ENCODE measurements at places on chromosomes 1 and 21.

DNA sequence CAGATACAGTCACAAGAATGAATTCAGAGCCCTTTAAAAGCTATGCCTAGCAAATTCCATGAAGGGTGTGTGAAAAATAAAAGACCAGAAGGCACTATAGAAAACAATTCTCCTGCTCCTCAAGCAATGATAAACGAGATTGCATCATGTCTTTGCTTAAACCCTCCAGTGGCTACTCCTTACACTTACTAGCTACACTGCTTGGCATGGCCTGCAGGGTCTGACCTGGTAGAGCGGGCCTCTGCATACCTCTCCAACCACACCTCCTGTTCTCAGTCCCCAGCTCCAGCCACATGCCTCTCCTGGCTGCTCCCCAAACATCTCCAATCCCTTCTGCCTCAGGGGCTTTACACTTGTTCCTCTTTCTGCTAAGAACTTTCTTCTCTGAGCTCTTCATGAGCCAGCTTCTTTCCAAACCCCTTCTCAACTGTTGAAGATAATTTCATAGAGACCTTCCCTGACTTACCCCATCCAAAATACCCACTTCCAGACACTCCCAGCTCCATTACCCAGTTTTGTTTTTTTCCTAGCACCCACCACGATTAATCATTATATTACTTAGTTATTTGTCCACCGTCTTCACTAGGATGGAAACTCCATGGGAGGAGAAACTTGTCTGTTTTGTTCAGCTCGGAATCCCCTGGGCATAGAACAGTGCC, 11.2 kb upstream of the CREG1 start:
- DNase-seq = no peak

DNA sequence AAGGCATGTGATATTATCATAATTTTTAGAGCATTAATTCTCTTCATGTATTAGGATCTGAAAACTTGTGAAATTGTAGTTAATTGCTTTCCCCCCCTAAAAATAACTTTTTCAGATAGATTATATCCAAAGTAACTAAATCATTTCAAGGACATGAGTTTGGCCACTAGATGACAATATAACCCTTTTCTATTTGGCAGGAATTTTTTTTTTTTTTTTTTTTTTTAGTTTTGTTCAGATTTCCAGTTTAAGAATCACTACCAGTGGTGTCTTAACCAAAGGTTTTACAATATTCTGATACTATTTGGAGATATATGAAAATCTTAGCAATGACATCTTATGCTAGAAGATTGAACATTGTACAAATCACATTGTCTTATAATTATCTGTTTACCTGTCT, 370.8 kb downstream of the AMY1C start:
- no peak for DNase-seq

DNA sequence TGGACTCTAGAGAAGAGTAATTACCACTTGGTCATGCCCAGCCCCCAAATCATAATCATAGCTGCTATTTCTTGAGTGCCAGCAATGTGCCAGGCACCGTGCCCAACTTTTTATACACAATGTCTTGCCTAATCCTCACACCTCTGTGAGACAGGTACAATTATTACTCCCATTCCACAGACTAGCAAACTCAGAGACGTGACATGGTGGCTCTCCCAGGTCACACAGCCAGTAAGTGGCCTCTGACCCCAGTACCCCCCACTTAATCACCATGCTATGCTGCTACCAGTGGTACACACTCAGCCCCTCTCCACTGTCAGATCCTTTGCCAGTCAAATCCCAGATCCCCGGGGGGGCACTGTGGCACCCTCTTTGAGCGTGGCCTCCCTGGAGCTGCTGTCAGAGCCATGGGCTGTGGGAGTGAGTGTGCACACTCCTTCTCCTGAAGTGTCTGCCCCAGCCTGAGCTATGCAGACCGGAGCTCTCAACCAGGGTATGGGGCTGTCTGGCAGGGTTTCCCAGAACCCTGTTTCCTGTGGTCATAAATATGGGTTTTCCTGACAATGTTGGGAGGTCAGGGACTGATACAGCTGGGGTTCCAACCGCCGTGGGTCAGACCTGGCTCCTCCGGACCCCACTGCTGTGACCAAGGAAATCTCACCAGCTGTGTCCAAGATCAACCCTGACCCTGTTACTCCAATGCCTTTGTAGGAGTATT, 51.8 kb downstream of the LACTBL1 start:
- DNase-seq = no peak

DNA sequence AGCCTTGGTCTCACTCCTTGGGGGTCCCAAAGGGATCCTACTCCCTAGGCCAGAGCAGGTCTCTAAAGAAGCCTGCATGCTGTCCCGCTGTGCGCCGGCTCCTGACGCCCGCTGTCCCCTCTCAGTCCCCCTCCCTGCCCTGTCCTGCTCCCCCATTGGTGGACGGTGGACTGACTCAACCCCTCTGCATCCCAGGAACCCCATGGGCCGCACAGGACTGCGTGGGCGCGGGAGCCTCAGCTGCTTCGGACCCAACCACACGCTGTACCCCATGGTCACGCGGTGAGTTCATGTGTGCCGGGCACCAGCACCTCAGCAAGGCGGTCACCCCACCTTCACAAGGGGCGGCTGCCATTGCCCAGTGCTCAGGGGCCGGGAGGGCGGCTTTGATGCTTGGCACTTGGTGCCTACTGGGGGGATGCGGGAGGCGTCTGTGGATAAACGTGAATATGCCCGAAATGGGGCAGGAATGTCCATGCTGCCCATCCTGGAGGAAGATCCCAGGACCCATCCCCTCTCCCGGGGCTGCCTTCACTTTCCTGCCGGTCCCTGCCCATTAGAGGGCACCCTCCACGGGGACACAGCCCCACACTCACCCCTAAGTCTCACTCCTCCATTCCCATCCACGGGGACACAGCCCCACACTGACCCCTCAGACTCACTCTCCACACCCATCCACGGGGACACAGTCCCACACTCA, 20.2 kb upstream of the LRRC3 start:
- DNase-seq = no peak

- no peak for DNase-seq
These were observed 1.8 kb upstream of the MTFR1L start for GRCh38 chr1:25817840-25818501.

- DNase-seq = no peak
These were observed 519 bp downstream of the FNBP1L start for GRCh38 chr1:93448292-93448982.

DNA sequence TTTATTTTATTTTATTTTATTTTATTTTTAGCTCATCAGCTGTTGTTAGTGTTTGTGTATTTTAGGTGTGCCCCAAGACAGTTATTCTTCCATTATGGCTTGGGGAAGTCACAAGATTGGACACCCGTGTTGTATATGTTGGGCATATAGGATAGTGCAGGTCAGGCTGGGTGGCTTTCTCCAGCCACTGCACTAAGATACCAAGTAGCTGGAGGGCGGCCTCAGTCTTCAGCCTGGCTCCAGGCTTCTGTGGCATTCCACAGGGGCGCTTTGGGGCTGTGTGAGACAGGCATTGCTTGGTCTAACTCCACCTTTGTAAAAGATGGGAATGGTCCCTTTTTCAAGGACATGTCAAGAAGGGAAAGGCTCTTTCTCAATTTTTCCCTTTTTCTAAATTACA, 16.5 kb downstream of the RRP1B start:
- no peak for DNase-seq
